A673 (cell line): ENCODE measurements at places on chromosomes 13 and 19. TPM values are rescaled to one million over a fixed set of nuclear protein-coding genes. Genes with fewer than 3 reads are reported as not detected.

TEX29 gene
- 0.45 and 0.76 TPM in 2 replicates for total RNA-seq

- no peak overlapping the region for H3K27ac ChIP-seq
- DNase-seq = no peak
These were observed 2.1 kb upstream of the PLVAP start for GRCh38 chr19:17379221-17379631.

DNA sequence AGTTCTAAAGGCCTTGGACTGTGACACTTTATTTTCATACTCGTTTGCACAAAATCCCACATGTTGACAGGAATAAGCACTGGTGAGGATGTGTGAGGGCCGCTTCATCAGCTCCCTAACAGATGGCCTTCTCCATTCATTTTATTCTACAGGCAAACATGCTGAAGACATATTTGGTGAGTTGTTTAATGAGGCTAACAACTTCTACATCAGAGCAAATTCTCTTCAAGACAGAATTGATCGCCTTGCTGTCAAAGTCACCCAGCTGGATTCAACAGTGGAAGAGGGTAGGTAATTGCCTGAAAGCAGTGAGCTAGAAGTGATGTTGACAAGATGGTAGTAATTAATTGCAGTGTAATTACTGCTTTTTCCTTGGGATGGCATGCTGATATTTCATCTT, 95.7 kb downstream of the GPR12 start:
- no peaks in the 10 kb centered on the region for H3K4me1 ChIP-seq
- no peak overlapping the region for H3K27ac ChIP-seq
- no peaks in the 10 kb centered on the region for H3K36me3 ChIP-seq
- H3K4me3 ChIP-seq = no peak overlapping the region
- no peak for DNase-seq

TMEM150B gene
- total RNA-seq = not detected in 2 replicates

DNA sequence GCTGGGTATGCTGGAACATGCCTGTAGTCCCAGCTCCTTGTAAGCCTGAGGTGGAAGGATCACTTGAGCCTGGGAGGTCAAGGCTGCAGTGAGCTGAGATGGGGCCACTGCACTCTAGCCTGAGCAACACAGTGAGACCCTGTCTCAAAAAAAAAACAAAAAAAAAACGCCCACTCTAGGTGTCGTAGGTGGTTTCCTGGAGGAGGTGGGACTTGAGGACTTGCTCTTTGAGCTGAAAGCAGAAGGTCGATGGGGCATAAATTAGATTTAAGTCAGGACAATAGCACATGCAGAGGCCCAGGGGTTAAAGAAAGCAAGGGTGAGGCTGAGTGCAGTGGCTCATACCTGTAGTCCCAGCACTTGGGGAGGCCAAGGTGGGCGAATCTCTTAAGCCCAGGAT, 12.9 kb upstream of the ILF3 start:
- H3K4me3 ChIP-seq = no peak overlapping the region
- H3K27ac ChIP-seq = no peak overlapping the region
- DNase-seq = no peak
- H3K27me3 ChIP-seq = no peaks in the 10 kb centered on the region
- H3K4me1 ChIP-seq = peaks cover 15% of the 10 kb centered on the region

PPFIA3 gene
- total RNA-seq = 33.1 and 33.6 TPM in 2 replicates

UPF3A gene
- total RNA-seq = 32.0 and 34.5 TPM in 2 replicates

- DNase-seq = no peak
- H3K36me3 ChIP-seq = no peaks in the 10 kb centered on the region
- no peaks in the 10 kb centered on the region for H3K27me3 ChIP-seq
- H3K4me3 ChIP-seq = no peak overlapping the region
- no peaks in the 10 kb centered on the region for H3K4me1 ChIP-seq
These were observed 61.4 kb downstream of the USP12 start for GRCh38 chr13:27110056-27110746.

DNA sequence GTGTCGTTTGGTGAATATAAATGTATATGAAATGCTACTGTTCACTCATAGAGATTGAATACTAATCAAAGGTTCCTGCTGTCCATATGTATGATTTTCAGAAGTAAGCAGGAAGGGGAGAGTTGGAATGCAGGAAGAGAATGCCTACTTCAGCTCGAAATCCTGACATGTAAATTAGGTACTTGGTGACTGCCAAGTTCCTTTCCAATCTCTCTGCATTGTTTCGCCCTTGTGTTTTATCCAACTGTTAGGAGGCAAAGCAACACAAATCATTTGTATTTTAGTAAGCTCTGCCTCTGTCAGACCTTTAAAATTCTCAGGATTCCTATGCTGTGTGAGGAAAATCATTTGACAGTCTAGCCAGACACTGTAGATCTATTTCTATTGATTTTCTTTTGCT, 9.0 kb downstream of the STARD13 start:
- H3K27me3 ChIP-seq = no peaks in the 10 kb centered on the region
- H3K36me3 ChIP-seq = no peaks in the 10 kb centered on the region
- H3K27ac ChIP-seq = peak overlapping the region; percentile 77
- DNase-seq = peak; percentile 79

DNA sequence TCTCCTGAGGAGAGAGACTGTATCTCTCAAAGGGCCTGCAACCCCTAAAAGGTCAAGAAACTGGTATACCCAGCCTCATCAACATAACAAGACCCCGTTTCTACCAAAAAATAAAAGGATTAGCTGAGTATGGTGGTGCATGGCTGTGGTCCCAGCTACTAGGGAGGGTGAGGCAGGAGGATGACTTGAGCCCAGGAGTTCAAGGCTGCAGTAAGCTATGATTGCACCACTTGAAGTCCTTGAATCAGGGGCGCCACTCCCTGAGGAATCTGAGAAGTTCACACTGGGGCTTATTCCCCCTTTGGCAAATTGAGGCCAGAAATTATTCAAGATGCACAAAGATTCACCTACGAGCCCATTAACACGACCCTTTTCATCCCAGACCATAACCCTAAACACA, 83.0 kb downstream of the TSHZ3 start:
- no peaks in the 10 kb centered on the region for H3K27me3 ChIP-seq
- no peaks in the 10 kb centered on the region for H3K36me3 ChIP-seq
- DNase-seq = no peak
- no peak overlapping the region for H3K27ac ChIP-seq
- peaks cover 19% of the 10 kb centered on the region for H3K4me1 ChIP-seq
- H3K4me3 ChIP-seq = no peak overlapping the region

DNA sequence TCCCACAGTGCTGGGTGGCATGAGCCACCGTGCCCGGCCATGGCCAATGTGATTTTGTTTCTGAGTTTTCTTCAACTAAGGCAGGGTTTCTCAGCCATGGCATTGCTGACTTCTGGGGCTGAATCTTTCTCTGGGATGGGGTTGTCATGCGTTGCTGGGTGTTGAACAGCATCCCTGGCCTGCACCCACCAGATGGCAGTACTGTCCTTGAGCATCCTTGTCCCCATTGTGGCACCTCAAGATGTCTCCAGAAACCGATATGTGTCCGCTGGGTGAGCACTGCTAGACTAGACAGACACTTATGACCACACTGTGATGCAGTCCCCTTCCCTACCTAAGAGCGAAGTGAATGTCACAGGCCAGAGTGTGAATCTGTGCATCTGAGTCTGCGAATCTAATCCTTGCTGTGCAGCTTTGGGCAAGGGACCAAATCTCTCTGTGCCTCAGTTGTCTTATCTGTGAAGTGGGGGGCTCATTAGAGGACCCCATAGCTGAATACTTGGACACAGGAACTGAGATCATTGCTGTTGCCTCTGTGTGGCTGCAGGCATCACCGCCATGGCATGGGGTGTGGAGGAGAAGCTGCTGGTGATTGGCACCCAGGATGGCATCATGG, 50.3 kb upstream of the SIN3B start:
- H3K4me1 ChIP-seq = no peaks in the 10 kb centered on the region
- H3K36me3 ChIP-seq = no peaks in the 10 kb centered on the region
- no peak overlapping the region for H3K27ac ChIP-seq
- no peak overlapping the region for H3K4me3 ChIP-seq

DNA sequence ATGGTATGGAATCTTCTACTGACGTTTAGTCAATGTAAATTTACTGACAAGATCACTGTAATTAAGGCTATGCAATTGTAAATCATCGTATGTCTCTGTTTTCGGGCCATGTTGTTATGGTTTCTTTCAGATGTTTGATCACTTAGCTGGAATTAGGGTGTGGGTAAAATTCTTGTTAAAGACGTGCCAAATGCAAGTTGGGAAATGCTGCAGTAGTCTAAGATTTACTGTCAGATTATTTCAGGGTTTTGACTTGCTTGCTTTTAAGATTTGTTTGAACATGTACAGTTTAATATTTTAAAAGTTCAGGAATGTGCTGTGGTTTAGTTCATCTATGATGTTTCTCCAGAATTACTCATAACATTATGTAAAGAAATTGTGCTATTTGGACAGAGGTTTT, 10.8 kb downstream of the NDFIP2 start:
- no peaks in the 10 kb centered on the region for H3K27me3 ChIP-seq
- no peak for DNase-seq
- peaks cover 7% of the 10 kb centered on the region for H3K4me1 ChIP-seq
- H3K36me3 ChIP-seq = no peaks in the 10 kb centered on the region

DNA sequence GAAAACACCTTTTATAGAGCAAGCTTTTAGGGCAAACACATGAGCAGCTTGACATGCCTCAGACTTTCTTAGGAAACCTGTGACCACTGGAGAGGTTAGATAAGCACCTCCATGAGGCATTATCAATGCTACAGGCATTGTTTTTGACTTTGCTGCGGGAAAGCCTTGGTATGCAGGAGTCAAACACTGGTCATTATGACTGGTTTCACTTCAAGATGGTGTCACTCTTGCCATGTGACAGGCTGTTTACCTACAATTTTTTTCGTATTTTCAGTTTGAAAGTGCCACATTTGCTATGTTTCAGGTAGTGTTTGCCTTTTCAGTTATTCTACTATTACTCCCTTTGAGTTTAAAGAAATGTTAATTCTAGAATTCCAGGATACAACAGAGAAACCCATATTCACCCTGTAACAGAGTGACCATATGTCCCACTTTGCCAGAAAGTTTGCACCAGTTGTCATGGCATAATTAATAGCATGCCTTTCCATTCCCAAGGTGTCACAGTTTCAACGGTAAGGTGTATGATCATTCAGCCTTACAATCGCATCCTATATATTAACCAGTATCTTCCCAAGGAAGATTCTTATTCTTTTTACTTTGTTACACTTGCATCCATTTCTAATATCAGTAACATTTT, 33.0 kb downstream of the USP12 start:
- H3K27me3 ChIP-seq = no peaks in the 10 kb centered on the region
- H3K36me3 ChIP-seq = no peaks in the 10 kb centered on the region
- no peak overlapping the region for H3K4me3 ChIP-seq
- H3K27ac ChIP-seq = no peak overlapping the region
- DNase-seq = no peak

EPSTI1 gene
- 0.13 TPM in 1 of 2 replicates, not detected in the other for total RNA-seq

DENND1C gene
- total RNA-seq = 0.11 and 0.24 TPM in 2 replicates

DNA sequence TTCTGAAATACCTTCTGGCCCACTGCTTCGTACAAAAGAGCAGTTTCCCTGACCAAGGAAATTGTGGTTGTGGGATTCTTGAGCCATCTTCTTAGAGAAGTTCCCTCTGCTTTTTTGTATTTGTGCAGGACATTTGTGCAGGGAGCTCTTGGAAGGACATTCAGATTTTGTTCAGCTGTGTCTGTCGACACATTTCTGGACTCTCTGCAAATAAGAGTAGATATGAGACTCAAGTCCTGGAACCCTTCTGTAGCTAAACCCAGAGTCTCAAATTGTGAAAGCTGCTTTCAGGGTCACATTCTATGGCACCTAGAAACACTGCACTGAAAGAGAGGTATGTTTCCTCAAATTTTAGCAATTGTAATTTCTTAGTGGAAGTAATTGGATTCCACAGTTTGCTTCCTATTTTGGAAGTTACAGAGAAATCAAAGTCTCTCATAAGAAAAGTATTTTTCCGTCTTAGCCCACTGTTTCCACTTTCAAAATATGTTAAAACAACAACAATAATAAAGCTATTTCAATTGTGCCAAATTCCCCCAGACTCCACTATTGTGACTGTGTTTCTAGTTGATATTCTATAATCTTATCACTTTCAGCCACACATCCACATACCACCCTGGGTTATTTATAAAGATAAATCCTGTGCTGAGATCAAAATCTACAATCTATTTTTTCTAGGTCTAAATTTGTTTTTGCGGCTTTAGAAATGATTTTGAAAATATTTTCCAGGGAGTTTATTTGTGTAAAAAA, 224.0 kb downstream of the COG6 start:
- H3K4me1 ChIP-seq = no peaks in the 10 kb centered on the region
- H3K36me3 ChIP-seq = no peaks in the 10 kb centered on the region
- no peak overlapping the region for H3K4me3 ChIP-seq
- no peak overlapping the region for H3K27ac ChIP-seq
- DNase-seq = no peak

CABP5 gene
- not detected in 2 replicates for total RNA-seq
